ENCODE measurements at places on chromosomes 13 and 19.

GRCh38 chr13:58376775-58377174 is 745.2 kb downstream of the PCDH17 start:
- no peak for DNase-seq

DNA sequence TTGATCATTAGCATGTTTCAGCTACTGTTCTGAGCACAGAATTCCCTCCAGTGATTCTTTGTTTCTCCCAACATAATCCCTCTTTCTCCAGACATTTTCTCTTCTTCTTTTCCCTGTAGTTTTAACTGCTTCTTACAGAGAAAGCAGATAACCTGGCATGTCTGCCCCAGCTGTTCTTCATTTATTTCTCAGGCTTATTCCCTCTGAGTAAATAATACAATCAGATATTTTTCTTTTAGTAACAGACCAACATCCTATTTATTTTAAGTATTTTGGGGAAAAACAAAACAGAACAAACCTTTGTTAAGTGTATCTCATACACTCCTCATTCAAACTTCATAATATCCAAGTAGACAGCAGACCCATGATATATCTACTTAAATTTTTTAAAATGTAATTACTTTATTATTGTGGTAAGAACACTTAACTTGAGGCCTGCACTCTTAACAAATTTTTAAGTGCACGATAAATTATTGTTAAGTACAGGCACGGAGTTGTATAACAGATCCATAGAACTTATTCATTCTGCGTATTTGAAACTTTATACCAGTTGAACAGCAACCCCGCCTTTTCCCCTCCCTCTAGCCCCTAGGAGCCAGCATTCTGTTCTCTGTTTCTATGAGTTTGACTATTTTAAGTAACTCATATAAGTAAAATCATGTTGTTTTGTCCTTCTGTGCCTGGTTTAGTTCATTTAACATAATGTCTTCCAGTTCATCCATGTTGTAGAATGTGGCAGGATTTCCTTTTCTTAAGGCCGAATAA is 540.0 kb downstream of the LMO7 start:
- DNase-seq: no peak

- no peak for DNase-seq
Measured at GRCh38 chr13:113963376-113963775, 10.5 kb downstream of the C13orf46 start.

GRCh38 chr19:28396287-28396831 is 816.6 kb downstream of the UQCRFS1 start:
- no peak for DNase-seq

- DNase-seq: peak; percentile 54
Measured at GRCh38 chr19:38319421-38320258, at the start of gene KCNK6. Gene KCNK6, plus strand, starts transcription at chr19:38319845. Its CDS starts 106 bp downstream, at chr19:38319951.

GRCh38 chr19:2282062-2282861 is at the start of gene PEAK3:
Gene PEAK3, minus strand, starts transcription at chr19:2282175. Its CDS starts 1,244 bp downstream, at chr19:2280931.
- peak; percentile 51 for DNase-seq

DNA sequence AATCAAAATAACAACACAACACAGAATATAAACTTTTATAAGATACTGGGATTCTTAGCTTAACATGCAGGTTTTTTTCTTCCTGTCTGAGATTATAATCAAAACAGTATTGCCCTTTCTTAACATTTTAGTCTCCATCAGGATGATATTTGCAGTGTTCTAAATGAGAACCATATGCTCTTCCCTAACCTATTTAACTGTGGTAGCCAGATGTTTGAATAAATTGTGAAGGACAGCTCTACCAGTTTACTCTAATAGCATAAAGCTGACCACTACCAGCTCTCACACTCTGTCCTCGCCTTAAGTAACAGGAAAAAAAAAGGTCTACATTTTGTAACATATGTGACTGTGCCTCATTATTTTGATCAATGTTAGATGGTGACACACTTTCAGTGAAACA is 618.7 kb upstream of the SGCG start:
- no peak for DNase-seq
